ENCODE measurements at places on chromosomes 5 and 9.

DNA sequence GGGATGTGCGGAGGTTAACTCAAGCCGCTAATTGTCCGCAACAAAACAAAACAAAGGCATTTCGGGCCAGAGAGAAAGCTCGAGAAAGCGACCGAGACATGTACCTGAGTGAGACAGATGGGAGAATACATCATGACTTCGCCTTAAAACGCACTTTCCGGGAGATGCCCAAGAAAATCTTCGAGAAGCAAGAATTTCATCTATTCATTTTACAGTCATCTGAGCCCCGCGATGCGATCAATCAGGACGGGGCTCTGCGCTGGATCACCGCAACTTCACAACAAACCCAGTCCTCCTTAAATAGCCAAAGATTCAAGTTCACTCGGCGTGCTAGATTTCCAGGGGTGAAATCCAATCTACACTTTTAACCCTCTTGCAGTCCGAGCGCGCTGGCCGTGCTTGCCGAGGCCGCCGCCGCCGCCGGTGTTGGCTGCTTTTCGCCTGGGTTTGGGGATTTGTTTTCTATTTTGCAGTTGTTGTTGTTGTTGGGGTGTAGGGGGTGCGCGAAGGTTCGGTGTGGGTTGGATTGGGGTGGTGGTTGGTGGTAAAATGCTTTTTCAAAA is 482 bp downstream of the NFIB start:
- no peak for DNase-seq

GRCh38 chr5:81354093-81354492 is 39.8 kb downstream of the ACOT12 start:
- DNase-seq: no peak

- DNase-seq: no peak
These were observed 292.2 kb downstream of the CYLC2 start for GRCh38 chr9:103287361-103287760.

DNA sequence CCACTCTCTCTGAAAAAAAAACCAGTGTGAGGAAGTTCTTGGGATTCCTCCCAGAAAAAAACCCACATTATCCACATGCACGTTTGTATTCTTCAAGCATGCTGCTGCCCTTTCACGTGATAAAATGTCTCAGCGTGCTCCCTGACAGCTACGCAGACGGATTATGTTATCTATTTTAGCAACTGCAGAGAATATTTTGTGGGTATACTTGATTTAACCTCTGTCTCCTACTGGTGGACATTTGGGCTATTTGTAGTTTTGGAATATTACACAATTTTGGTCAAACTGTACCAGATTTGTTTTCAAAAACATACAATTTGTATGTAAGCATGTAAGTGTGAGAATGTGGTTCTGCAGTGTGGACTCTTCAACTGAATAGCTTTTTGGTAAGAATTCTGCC is 10.7 kb downstream of the PRRC2B start:
- no peak for DNase-seq

DNA sequence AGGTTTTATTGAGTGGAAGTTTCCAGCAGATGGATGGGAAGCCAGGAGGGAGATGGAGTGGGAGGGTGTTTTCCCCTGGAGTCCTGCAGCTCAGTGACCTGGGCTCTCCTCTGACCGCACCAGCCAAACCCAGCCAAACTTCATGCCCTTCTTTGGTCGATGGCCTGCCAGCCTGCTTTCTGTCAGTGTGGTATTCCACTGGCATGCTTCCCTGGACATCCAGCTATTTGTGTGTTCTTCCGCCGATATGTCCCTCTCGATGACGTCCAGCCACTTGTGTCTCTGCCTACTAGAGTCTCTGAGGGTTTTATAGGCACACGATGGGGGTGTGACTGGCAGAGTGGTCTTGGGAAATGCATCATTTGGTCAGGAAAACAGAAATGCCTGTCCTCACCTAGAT is 33.8 kb downstream of the GPBP1 start:
- no peak for DNase-seq

DNA sequence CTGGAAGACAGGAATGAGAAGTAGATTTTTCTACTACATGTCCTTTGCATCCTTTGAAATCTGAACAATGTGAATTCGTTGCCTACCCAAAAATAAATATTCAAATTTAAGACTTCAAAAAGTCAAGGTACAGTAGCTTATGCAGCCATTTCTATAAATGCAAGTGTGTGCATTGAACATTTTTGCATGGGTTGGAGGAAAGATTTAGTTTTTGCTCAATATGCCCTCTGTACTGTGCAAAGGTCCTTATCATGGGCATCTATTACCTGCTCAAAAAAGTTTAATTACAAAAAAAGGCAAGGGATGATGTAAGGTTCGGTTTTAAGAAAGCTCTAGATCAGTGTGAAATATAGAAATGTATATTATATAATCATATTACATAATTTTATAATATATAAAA is 22.6 kb downstream of the AKNA start:
- no peak for DNase-seq

GRCh38 chr9:6630502-6631206 is 14.9 kb downstream of the GLDC start:
- no peak for DNase-seq

DNA sequence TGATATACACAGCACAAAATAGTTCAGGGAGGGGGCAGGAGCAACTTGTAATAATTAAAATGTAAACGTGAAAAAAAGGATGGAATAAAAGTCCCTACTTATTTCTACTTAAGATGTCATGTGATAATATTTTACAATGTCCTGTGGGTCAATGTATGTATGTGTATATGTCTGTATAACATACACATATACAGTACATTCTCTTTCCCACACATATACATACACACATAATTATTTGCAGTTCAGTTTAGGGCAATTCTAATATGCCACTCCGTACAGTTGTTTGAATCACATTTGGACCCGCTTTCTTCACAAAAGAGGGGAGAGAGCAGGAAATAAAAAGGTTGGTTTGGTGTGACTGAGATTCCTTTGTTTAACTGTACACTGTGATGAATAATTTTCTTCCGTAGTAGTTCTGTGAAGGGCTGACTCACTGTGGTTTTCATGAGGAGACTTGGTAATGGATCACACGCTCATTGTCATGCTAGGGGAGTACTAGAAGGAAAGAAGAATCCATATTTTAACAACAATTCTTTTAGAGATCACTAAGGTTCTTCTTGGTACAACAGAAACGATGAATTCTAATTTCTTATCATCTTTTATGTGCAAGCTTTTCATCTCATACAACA is 26.2 kb upstream of the ACOT12 start:
- DNase-seq: no peak

- no peak for DNase-seq
These were observed 282.7 kb upstream of the POU5F2 start for GRCh38 chr5:94024101-94024500.

GRCh38 chr5:145800181-145800580 is 35.0 kb downstream of the PRELID2 start:
- no peak for DNase-seq

GRCh38 chr5:97131139-97131710 is 11.2 kb downstream of the LIX1 start:
- no peak for DNase-seq

DNA sequence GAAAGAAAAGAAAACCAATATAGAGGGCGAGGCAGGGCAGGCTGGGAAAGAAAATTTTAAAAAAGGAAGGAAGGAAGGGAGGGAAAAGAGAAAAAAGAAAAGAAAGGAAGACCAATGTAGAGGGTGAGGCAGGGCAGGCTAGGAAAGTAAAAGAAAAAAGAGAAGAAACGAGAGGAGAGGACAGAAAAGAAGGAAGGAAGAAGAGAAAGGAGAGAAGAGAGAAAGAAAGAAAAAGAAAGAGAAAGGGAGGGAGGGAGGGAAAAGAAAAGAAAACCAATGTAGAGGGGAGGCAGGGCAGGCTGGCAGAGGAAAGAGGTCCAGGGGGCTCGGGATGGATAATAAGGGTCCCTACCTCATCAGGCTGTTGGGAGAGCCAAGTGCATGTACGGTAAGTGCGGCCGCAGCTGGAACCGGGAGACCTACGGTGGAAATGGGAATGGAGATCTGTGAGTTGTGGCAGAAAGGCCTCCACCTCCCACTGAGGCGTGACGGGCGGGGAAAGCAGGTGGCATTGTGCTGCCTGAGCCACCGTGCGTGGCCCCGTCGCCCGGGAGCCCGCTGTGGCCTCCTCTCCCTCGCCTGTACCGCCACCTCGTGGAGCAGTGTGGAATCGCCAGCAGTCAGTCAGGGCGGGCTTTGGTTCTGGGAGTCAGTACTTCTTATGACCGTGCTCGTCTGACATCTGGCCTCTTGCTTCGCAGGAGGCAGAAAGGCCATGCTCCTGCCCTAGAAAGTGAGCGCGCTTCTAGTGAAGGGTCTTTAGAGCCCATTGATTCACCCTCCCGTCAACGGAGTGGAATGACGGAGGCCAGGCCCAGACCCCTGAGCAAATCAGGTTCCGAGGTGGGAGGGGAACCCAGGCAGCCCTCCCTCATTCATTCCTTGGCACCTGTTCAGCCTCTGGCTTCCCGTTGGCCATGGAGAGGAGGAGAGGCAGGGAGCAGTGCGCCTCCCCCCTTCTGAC is 10.4 kb upstream of the NHP2 start:
- peak; percentile 95 for DNase-seq

DNA sequence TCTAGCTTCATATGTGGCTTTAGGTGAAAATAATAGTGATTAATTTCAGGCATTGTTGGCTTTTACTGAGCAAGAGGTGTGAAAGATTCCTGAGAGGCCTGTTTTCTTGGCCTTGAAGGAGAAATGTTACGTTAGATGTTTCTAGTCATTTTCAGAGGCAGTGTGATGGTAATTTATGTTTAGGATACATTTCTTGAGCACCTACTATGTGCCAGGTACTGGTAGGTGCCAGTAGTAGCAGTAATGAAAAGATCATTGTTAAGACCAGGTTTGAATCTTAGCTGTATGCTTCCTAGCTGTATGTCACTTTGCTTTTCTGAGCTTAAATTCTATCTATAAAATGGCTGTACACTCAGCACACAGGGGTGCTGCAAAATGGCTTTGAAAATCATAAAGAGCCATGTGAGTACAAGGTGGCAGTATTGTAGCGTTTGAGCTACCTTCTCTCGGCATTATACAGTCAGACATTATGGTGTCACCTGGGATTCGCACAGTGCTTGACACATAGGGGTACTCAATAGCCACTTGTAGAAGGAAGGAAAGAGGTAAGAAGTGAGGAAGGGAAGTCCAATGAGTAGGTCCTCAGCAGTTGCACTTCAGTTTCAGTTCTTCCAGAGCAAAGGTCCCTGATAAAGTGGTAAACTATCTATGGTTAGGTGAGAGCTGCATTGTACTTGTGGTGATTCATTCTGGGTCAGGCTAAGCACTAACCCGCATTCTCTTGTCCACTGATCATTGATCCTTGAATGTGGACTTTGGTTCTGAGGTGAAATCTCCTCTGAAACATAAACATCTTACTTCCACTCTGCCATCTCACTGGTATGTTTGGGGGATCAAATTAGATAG is 166.5 kb upstream of the NR3C1 start:
- DNase-seq: no peak

All from activated CD8-positive, alpha-beta memory T cell treated with anti-CD3 and anti-CD28 coated beads, Interleukin-2, amount 50 U/mL, for 4 hours (primary cell).